AG04450 (cell line): ENCODE measurements at places on chromosomes 3 and 15.
A peak's percentile ranks its signal among the peaks of the same experiment; 100 is the strongest.

- DNase-seq = no peak
Measured at GRCh38 chr3:129947538-129948240, 26.8 kb upstream of the TRH start.

GRCh38 chr15:95121191-95121590 lies 889.8 kb downstream of the MCTP2 start:
- no peak for DNase-seq

- no peak for DNase-seq
Measured at GRCh38 chr3:187743195-187744141, 1.8 kb downstream of the BCL6 start.

DNA sequence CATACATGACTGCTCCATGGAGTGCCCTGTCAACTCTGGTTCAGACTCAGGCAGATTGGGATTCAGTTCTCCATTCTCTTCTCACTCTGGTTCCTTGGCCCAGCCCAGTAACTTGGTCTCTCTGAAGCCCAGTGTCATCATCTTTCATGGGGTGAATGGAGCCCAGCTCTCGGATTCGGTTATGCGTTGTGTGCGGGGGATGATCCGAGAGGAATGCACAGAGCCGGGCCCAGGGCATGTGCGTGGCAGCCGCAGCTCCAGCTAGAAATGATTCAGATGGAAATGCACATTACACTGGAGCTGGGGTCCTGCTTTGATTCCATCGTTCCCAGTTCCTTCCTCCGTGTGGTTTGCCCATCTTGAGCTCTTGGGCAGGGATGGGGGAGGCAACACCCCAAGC lies 189.4 kb downstream of the FEZF2 start:
- DNase-seq = no peak

GRCh38 chr3:114698146-114699105 lies 404.6 kb downstream of the TIGIT start:
- DNase-seq = no peak

DNA sequence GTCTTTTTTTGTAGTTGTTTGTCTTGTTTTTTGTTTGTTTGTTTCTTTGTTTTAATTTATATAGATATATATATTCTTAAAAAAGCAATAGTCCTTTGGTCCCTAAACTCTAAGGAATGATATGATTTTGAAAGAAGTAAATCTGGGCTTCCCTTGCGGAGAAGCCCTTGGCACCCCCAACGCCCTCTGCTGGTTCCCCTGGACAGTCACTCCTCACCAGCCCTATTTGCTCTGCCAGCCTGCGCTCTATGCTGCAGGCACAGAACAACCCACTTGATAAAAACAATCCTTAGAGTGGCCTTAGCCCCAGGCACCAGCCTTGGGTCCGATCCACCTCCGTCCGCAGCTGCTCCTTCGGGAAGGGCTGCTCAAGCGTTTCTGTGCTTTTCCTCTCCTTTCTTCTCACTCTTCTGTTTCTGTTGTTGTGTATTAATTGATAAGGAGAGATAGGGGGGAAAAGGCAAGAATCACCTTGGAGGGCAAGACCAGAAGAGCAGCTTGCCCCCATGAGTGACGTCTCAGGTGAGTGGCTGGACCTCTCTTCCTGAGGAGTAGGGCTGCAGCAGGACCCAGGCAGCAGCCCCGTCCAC lies 13.7 kb upstream of the PARP6 start:
- DNase-seq = no peak

GRCh38 chr3:188407158-188407880 lies 253.4 kb downstream of the LPP start:
- no peak for DNase-seq

DNA sequence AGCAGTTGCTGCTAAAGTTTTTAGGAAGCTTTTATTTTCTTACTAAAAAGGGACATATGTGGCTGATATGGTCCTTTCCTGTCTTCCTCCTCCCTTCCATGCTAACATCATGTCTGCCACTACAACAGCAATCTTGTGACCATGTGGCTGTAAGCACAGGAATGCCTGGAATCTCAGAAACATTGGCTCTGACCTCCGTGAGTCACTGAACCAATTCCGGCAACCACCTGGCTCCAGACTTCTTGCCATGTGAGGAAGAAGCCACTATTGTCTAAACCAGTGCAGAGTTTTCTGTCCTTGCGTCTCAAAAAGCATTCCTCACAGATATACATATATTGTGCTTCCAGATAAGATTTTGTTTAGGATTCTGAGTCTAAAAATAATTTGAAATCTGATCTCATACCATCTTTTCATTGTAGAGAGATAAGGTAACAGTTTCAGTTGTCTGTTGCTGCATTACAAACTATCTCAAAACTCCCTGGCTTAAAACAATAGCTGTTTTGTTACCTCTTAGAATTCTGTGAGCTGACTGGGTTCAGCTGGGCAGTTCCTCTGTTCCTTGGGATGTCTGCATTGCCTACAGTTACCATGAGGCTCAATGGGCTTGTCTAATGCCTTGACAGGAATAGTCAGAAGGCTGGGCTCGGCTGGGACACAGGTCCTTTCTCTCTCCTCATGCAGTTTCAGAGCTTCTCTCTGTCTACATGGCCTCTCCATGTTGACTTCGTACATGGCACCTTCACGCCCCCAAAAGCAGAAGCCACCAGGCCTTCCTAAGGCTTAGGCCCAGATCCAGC lies 77.3 kb upstream of the MAGI1 start:
- peak; percentile 93 for DNase-seq

DNA sequence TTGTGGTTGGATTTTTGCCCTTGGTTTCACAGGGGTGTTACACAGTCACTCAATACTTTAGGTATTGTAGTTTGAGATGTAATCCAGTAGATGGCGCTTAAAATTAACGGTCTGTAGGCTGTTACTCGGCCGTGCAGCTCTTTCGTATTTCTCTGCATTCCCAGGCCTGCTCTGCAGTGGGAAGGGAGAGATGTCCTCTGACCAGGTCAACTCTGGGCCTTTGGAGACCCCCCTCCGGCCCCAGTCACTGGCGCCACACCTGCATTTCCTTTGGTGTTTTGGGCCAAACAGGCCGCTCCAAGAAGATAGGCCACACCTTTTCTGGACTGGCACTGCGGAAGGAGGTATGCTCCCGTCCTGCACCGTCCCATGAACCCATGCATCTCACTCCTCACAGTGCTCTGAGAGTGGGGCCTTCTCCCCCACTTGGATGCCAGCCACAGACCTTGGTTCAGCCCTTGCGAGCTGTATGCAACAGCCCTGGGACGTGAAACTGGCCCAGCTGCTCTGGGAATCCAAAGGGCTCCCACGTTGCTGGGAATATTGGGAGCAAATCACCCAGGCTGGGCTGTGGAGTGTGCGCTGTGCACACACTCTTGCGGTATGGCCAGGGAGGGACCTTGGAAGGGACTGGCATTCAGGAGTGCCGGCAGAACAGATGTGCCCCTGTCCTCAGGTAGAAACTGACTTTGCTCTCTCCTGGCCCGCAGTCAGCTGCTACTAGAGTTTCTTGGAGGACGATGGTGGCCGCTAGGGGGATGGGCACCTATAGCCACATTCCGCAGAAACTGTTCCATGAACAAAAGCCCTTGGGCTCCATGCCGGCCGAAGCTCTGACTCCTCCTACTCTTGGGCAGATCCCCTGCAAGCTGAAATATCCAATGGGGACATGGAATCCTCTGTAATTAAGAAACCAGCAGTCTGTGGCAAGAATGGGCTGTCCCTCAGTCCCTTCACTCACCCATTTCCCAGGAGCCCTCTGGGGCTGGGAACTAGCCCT lies 410.5 kb upstream of the CADM2 start:
- DNase-seq = no peak

DNA sequence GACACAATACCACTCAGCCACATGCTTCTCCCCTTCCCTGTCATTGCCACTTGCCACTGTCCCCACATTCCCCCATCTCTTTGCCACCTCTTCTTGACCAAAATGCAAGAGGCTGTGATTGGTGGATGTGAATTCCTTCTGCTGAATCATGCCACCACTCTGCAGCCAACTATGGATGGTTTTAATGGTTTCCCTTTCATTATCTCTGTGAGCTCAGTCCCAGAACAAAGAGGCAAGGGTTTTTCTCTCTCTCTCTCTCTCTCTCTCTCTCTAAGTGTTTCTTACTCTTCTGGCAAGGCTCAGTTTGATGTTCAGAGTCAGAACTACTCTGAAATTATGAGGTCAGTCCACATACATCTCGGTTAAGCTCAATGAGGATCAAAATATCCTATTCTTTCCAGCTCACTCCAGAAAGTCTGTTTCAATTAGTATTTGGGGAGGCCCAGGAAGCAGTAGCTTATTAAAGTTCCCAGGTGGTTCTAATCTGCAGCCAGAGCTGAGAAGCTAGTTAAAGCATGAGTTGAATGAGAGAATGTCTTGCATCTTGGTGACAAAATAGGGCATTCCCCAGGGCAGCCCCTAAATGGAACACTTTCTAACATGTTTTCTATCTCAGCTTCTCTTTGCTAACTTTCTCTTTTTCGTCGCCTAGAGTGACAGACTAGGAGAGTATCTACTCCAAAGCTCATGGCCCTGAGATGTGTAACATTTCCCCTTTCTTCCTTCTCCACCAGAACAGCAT lies 8.5 kb upstream of the ILDR1 start:
- no peak for DNase-seq

- no peak for DNase-seq
Measured at GRCh38 chr3:118530350-118530922, 504.2 kb downstream of the IGSF11 start.

DNA sequence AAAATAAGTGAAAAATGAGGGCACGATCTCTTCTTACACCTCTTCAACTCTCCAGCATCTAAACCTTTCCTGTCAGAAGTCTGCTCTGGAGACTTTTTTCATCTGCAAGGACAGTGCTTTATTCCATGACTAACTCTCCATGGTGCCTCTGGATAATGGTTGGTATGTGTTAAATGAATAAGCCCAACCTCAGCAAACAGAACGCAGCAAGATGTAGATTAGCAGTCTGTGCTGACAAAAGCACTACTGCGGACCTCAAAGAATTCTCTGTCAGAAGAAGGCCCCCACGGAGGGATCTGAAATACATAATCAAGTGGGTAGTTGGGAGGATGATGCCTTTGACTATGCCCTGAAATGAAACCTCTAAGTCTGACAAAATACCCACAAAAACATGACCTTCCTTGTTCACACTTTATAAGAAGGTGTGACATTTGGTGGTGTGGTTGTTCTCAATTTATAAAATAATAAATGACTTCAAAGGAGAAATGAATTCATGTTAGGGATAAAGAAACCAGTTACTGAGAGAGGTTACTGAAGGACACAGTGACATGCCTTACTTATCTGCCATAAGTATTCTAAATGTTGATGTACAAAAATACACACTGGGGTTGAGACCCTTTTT lies 43.2 kb upstream of the ADCY5 start:
- DNase-seq = no peak

- DNase-seq = no peak
Measured at GRCh38 chr3:81170298-81170697, 591.1 kb downstream of the GBE1 start.

DNA sequence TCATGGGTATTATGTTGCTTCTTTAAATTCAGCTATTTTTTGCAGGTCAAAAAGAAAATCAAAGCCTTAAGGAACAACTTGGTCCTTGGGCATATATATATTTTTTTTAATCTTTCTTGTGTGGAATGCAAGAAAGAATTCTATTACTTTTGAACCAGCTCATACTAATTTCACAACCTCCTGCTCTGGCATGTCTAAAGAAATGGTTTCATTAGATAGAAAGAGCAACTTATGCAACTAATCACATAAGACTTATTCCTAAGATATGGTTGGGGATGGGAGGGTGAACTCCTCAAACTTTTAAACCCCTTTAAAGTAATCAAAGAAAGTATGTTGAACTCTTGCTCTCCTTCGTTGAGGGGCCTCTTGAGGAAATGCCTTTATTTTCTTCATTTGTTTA lies 114.9 kb downstream of the GMNC start:
- no peak for DNase-seq

GRCh38 chr15:101530224-101530958 lies 40.9 kb upstream of the PCSK6 start:
- no peak for DNase-seq

GRCh38 chr3:43883729-43884396 lies 193.1 kb downstream of the ABHD5 start:
- DNase-seq = no peak

GRCh38 chr15:82921242-82921641 lies 31.3 kb downstream of the HOMER2 start:
- DNase-seq = no peak

DNA sequence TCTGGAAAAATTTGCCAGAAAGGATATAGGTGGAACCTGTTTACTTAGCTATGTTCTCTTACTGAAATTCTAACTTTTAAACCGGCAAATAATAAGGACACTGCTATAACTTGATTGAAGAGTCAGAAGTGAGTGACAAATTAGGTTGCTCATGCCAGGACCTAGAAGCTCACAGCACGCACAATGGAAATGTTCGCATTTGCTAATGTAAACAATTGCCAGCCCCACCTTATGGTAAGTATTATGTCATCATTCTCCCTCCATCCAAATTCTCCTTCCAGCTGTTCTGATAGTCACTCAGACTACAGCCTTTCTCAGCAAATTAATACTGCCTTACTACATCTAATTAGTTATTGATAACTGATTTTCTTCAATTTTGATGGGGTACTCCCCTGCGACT lies 4.8 kb upstream of the STXBP5L start:
- DNase-seq = no peak

DNA sequence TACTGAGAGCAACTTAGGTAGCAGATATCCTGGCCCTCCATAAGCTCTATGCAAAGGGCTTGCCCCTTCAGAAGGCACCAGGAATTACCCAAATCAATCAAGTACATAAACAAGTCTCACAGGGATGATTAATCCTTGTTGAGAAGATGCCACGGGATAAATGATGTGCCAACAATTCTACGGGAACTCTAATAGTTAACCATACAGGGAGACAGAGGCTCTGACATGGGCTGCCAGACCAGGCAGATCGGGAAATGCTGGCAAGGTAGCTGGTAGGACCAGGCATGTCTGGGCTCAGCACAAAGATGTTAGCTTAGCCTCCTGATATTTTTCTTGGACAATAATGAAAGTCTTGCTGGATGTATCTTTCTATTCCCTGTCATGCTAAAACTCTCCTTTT lies 249.3 kb upstream of the THBS1 start:
- DNase-seq = no peak

DNA sequence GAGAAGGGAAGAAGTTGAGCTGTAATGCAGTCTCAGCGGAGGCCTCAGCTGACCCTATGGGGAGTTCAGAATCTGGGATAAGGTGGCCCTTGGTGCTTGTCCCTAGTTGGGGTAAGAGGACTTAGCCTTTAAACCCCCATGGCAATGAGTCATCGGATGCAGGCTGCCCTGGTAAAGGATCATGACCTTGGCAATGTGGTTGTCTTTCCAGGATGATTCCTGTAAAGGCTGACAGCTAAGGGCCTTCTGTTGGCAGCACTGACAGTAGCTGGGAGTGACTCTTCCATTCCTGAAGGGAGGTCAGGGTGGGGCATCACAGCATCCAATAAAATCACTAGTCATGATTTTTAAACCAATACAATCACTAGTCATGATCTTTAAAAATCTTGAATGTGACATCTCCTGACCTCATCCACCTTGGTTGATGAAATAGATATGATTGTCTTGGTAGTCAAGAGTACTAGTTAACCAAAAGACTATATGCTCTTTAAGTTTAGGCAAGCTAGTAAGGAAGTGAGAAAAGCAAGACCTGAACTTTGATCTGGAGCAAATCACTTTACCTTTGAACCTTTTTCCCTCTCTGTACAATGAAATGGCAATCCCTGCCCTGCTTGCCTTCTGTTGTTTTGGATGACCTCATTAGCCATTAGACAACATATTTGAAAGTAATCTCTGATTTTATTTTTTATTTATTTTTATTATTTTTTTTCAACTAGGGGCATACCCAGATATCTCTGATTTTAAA lies 71.3 kb upstream of the CACNA1D start:
- DNase-seq = no peak

- DNase-seq = no peak
Measured at GRCh38 chr3:54294214-54294613, 171.9 kb downstream of the CACNA2D3 start.

GRCh38 chr3:97871801-97872524 lies 50.2 kb downstream of the CRYBG3 start:
- DNase-seq = peak; percentile 79
